ENCODE measurements at places on chromosomes 4 and X.

GRCh38 chr4:140448830-140449229, 21.4 kb upstream of the CLGN start:
- no peak for DNase-seq

GRCh38 chr4:127622621-127622920, 10.2 kb upstream of the INTU start:
- no peak for DNase-seq

DNA sequence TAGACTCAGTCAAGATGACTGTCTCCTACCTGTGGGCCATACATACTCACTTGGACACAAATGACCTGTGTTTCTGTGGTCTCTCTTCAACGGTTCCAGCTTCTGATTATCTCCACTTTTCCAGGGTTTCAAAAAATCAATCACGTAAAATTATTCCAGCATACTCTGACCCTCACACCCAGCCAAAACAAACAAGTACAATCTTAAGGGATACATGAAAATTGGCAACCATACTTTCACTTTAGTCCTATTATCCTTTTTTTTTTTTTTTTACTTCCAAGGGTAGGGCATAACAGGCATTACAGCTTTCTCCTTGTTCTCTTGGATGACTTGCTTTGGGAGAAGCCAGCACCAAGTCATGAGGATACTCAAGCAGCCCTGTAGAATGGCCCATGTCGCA, 225.8 kb upstream of the GALNT7 start:
- no peak for DNase-seq

- DNase-seq = no peak
These were observed 140.6 kb upstream of the SCML1 start for GRCh38 chrX:17596546-17597205.

DNA sequence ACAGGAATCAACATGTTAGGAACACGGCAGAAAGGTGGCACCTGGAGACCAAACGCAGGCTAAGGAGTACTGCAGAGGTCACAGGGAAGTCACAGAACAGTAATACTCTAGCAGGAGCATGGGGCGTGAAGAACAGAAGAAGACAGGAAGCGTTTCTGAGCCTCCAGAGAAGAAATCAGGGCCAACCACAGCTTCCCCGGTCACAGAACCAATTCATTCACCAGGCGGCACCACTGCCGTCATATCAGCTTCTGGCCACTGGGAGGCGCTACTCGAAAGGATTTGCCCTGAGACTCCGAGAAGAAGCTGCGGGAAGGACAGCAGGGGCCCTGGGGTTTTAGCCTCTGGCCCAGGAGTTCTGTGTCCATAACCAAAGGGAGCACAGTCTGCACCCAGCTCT, 78.0 kb upstream of the DRD5 start:
- DNase-seq = peak; percentile 41

DNA sequence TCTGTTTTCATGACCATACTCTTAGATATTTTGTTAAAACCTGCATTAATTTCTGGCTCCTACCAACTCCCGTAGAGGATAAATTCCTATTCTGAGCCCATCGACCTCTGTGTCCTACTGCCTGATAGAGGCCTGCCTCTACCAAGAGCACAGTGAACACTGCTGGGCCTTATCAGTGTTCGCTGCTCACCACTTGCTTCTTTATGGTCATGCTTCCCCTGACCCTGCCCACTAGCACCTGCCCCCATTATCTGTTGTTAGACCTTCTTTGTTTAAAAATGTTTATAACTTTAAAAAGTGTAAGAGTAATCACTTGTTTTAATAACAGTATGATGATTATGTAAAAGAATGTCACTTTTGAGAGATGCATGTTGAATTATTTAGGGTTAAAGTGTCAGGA, 6.1 kb downstream of the DAPP1 start:
- no peak for DNase-seq

DNA sequence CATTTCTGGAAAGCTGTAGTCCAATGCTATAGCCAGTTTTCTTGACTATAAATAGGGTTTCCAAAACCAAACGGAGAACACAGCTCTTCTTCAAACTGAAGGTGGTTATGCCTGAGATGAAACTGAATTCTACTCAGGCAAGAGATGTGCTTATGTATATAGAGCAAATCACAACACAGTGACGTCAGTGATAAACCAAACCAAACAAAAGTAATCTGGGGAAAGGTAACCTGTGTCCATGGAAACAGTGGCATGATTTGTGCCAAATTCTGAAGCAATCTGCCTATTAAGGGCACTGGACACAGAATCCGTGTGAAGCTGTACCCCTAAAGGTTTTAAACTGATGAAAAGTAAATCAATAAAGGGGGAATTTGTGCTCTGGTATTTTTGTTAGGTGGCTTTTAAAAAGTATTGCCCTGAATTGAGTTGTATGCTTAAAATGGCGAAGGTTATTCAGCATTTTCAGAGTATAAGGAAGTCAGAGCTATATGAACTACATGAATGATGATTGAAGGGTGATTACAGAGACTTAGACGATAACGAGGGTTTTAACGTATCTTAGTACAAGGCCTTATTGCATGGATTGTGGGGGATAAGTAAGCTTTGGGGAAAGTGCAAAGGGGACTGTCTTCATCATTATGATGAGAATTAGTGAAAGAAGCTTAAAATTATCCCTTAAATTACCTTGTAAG, 38.6 kb downstream of the NPY5R start:
- no peak for DNase-seq

- DNase-seq = no peak
These were observed 297.8 kb downstream of the RAPGEF2 start for GRCh38 chr4:159400558-159401225.

GRCh38 chrX:154397888-154398667, at the start of gene RPL10:
Gene RPL10 (plus strand): TSS chrX:154398377. CDS start chrX:154398520, 143 bp downstream.
- peak; percentile 84 for DNase-seq

GRCh38 chr4:105274504-105274903, 127.8 kb downstream of the TET2 start:
- DNase-seq = no peak

GRCh38 chrX:7614616-7615015, 228.4 kb upstream of the VCX start:
- DNase-seq = peak; percentile 88

DNA sequence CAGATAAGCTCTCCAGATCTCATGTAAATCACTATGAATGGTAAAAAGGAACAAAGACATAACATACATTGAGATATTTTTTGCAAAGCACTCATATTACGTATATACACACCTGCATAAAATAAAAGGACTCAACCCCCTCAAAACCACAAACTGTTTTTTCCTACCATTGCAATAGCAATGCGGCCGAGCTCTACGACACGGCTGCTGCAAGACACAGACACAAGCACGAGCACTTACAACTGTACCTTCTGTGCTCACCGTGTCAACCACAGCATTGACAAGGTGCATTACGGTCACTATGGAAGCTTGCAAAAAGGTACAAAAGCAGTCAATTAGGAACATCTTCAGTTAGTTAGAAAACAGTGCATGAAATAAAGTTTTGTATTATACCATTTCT, 37.1 kb upstream of the MTNR1A start:
- no peak for DNase-seq

Data from SHP77 (cell line).